ENCODE measurements at places on chromosomes 3 and 15. TPM values are rescaled to one million over a fixed set of nuclear protein-coding genes. Genes with fewer than 3 reads are reported as not detected.

The UTS2B gene
- 0.95 TPM for total RNA-seq

DNA sequence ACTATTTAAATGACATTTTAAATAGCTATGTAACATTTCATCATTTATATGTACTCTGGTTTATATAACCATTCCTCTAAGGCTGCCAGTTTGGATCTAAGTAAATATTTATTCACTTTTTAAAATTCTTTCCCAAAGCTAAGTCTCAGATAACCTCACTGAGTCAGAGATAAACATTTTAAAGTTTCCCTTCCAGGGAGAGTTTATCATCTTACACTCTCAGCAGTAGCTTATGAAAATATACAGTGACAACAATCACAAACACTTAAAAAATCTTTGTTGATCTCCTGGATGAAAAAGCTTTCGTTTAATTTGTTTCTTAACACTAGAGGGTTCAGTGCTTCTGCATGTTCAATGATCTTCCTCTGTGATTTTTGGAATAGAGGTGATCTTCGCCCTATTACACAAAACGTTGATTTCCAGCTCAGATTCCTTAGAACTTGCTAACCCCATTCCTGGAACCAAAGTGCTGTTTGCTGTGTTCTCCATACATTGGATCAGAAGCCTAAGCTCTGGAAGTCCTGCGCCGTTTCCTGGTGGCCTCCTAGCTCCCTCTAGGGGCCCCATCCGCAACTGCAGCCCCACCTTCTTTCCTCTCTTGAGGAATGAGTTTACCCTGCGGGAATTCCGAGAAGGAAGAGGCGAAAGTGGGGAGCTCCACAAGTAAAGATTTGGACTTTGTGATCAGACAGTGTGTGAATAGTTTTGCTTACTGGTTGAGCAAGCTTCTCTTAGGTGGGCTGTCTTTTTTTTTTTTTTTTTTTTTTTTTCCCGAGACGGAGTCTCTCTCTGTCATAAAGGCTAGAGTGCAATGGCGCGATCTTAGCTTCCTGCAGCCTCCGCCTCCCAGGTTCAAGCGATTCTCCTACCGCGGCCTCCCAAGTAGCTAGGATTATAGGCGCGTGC, 29.3 kb upstream of the SACM1L start:
- peak; percentile 62 for DNase-seq

The HCLS1 gene
- not detected for total RNA-seq

The OR5K2 gene
- not detected for total RNA-seq

- DNase-seq, result no peak
Observed at GRCh38 chr3:150091626-150092025, 120.9 kb upstream of the PFN2 start.

DNA sequence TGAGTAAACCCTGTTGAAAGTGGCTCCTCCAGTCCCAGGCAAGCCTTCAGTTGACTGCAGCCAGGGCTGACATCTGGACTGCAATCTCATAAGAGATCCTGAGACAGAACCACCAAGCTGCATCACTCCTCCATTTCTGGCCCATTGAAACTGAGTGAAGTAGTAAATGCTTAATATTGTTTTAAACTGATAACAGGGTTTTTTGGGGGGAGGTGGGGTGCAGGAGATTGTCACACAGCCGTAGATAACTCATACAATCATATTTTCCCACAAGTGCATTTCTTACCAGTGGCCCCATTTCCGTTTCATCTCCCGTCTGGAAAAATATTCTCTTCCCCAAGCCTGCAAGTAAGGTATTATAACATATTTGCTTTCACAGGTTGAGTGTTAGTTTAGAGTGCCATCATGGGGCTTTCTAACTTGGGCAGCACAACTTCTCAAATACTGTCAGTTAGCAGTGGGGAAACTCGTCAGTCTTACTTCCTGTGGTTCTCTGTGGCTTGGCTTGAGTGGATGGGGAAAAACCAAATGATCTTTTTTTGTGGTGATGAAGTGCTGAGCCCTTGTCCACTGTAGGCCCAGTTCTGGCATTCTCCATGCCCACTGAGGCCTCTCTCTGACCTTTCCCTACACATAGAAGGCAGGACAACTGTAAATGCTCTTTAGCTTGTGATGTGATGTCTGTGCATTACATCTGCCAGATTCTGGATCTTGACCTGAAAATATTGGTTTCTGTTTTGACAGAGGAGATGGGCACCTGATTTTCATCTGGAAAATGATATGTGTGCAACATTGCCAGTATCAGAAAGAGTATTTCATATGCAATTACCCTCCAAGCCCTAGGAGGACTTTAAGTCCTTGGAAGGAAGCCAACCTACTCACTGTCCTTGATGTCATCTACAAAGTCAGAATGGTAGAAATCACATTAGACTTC, 90.1 kb upstream of the BHLHE40 start:
- DNase-seq, result no peak

- no peak for DNase-seq
Observed at GRCh38 chr15:55868707-55869106, 124.7 kb downstream of the NEDD4 start.

The ULK3 gene
- 19.7 TPM for total RNA-seq

The TMCC1 gene
- 5.1 TPM for total RNA-seq

GRCh38 chr3:131701153-131701770, 198.5 kb upstream of the MRPL3 start:
- no peak for DNase-seq

- DNase-seq, result no peak
Observed at GRCh38 chr15:88664151-88664778, 25.4 kb downstream of the ISG20 start.

The SLC22A13 gene
- total RNA-seq, result not detected

The PIERCE2 gene
- 6.5 TPM for total RNA-seq

DNA sequence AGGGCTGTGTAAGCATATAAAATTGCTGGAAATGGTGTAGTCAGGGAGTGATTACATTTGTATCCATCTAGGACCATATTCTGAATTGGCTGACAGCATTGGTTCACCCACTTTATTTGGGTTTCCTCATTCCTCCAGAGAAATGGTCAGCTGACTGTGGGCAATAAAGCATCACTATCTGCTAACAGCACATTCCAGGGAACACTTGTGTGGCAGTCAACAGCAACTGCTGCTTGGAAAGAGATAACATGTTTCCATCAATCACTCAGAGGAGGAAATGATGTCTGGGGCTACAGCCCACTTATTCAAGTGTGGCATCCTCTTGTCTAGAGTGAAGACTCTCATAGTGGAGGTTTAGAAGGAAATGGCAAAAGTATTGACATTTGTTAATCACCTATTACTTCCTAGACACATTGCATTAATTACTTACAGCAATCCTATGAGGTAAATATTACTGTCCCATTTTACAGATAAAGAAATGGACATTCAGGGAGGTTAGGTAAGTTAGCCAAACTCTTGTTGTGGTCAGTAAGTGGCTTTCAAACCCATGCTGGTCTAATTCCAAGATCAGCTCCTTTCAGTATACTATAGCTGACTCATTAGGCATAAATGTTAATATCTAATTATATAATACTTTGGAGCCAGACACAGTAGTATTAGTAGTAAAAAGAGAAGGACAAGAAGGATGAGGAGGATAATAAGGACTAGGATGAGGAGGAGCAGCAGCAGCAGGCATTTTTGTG, 247.8 kb downstream of the ALCAM start:
- DNase-seq, result no peak

The IGSF10 gene
- under 0.01 TPM for total RNA-seq

DNA sequence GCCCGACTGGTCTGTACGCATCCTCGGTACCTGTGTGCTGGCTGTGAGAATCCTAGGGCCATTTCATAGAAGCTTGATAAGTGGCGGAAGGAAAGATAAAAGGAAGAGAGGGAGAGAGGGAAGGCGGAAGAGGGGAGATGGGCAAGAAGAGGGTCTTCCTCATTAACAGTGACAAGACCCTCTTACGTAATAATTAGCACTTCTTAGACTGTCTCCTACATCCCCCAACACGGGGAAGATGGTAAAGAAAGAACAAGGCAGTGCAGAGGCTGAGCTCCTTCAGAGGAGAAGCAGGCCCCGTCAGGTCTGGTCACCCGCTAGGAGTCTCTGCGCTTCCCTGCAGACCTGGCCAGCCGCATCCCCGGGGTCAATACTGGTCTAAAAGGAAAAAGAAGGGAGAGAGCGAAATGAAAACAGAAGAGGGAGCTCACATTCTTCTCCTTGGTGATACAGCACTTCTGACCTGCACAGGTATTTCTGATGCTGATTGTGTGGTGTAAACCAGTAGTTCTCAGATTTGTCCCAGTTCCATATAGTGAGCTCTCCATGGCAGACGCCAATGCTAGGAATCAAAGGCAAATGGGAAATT, 19.0 kb upstream of the FAM240A start:
- no peak for DNase-seq

DNA sequence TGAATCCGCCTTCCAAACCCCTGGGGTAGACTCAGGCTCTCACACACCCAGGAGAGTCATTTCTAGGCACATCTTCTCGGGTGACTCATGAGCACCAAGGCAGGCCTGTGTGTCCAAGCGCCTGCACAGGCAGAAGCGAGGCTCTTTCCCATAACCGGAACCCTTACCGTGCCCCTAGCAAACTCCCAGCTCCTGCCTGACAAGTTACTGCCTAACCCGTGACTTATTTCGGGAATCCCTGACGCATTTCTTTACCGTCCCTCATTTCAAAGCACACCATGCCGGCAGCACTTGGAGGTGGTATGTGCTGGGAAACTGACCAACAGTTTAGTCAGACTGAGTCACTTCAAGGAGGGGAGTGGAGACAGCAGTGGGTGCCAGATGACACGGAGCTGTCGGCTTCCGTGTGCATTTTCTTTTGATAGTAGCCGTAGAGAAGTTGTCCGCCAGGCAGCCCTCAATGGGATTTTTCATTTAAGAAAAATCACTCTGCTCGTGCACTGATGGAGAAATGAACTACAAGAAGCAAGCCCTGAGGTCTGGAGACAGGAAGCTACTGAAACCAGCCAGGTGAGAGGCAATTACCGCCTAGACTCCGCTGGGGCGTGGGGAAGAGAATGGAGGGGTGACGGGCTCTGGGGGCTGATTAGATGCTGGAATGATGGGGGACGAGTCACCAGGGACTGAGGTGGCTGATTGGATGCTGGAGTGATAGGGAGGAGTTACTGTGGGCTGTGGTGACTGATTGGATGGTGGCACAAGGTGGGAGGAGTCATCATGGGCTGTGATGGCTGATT, 17.3 kb upstream of the HRH1 start:
- DNase-seq, result peak; percentile 95

- peak; percentile 59 for DNase-seq
Observed at GRCh38 chr15:52728899-52729298, 49.7 kb upstream of the ATOSA start.

- no peak for DNase-seq
Observed at GRCh38 chr15:66153549-66154415, 99.8 kb downstream of the MEGF11 start.

The PTH1R gene
- total RNA-seq, result not detected

The ZBTB47 gene
- 3.8 TPM for total RNA-seq

GRCh38 chr3:104819333-104819732, 547.4 kb upstream of the ALCAM start:
- DNase-seq, result no peak

DNA sequence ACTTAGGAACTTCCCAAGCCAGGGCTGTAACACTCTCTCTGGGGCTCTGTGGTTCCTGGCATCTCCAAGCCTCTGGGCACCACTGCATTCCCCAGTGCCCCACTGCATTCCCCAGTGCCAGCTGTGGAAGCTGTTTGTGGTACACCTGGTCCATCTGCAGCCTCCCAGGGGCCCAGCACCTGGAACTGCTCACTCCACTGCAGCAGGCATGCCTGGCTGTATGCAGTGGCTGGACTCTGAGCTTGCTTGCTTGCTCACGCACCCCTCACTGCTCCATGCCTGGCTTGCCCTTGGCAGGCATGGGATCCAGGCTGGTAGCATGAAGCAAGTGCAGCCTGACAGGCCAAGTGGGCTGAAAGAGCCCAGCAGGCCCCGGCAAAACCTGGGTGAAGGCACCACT, 512.1 kb downstream of the SQOR start:
- DNase-seq, result no peak

GRCh38 chr3:17151598-17152373, 267.0 kb downstream of the PLCL2 start:
- DNase-seq, result no peak

GRCh38 chr3:28348265-28348628, 274 bp upstream of the ZCWPW2 start:
- DNase-seq, result no peak

- no peak for DNase-seq
Observed at GRCh38 chr3:120364101-120364500, 14.9 kb upstream of the LRRC58 start.

- no peak for DNase-seq
Observed at GRCh38 chr3:187401856-187402255, 33.7 kb downstream of the RTP4 start.

The CACNA2D3 gene
- 4.3 TPM for total RNA-seq

The GMPS gene
- 126 TPM for total RNA-seq

GRCh38 chr3:184594371-184595001, 32.9 kb downstream of the EPHB3 start:
- DNase-seq, result no peak

DNA sequence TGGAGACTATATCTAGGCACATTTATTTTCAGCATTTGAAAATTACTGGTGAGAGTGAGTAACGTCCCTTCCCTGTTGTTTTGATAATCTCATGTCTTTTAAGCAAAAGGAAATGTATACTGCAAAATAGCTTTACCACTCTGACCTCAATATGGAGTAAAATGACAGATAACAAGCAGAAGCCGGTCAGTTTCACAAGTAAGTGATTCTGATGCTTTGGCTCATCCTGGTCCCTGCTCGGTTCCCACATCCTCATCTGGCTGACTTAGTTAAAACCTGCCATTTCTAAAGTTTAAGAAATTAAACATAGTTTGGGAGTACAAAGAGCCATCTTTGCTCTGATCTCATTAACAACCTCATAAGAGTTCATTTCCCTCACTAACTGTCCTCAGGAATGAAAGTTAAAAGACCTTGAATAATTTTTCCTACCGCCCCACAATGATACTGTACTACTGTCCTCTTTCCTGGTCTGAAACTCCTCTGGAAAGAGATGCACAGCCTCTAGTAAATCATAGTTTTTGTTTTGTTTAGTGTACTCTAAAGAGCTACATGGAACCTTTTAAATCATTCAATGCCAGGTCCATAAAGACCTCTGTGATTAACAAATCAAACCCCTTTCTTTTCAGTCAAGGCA, 72.3 kb upstream of the ICE2 start:
- no peak for DNase-seq

GRCh38 chr15:78993931-78994530, 49.2 kb upstream of the CTSH start:
- no peak for DNase-seq

DNA sequence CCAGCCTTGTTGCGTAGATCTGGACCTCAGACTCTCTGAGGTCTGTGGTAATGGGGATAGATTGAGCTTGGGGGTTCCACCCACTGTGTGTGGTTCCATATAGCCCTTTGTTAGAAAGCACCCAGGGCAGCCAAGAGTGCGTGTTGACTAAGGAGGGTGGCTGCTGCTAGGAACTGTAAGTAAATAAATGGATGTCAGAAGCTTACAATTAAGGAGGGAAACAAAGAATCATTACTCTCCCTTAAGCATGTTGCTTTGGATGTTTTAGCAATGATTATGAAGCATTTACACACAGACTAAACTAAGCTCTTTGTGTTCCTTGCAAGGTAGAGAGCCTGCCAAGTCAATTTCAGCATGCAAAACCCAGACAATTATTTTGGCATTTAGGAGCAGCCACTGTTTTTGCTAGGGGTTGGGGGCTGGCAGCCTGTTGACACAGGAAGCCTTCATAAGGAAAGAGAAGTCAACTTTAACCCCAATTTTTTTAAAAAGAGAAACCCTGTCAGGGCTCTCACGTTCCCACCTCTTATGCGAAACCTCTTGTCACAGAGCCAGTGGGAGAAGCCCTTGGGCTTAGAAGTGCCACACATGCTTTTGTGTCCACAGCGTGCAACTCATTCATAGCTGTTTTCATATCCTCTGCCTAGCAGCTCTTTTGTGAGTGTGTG, 127.8 kb downstream of the CMSS1 start:
- DNase-seq, result peak; percentile 79
